ENCODE measurements at places on chromosomes 6 and 20.

DNA sequence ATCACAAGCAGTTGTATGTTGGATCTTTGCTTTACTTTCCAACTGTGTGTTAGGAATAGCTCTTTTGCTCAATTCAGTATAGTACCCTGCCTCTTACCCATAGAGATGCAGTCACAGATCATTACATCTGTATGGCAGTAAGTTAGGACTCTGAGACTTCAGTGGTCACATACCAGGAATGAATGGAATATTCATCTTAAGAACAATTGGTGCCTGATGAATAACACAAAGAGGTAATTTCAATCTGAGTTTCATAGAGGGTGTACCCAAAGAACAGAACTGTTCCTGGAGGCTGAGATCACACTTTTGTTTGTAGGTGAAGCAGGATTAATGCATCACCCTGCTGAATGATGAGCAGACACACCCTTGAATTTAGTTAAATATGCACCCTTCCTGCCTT is 28.7 kb upstream of the KIF13A start:
- no peak for DNase-seq

DNA sequence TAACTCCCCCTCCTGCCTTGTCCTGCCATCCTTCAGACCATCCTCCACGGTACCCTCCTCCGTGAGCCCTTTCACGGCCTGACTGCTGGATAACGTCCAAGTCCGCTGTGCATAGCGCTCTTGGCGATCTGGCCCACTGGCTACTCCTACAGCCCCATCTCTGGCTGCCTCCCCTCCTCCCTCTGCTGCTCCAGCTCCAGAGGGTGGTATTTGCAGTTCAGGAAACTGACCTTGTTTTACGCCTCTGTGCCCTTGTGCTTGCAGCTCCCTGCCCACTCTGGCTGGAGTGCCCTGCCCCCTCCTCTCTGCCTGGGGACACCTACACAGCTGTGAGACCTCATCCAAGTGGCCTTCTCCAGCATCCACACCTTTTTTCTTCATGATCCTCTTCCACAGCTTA is 6.5 kb upstream of the RREB1 start:
- no peak for DNase-seq

GRCh38 chr20:57118964-57119363 is 147.5 kb downstream of the BMP7 start:
- no peak for DNase-seq

DNA sequence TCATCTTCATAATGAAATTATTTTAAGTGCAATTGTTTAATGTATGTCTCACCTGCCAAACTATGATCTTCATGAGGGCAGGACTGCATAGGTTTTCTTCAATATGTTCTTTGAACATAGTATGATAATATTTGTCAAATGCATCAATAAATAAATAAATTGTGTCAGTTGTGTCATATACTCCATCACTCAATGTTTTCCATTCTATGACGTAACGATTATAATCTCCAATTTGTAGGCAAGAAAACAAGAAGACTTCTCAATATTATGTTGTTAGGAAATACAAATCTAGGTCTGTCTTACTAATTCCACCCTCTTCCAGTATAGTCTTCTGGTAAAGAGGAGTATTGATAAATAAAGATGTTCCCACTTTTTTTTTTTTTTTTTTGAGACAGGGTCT is 858.1 kb downstream of the MAFB start:
- no peak for DNase-seq

DNA sequence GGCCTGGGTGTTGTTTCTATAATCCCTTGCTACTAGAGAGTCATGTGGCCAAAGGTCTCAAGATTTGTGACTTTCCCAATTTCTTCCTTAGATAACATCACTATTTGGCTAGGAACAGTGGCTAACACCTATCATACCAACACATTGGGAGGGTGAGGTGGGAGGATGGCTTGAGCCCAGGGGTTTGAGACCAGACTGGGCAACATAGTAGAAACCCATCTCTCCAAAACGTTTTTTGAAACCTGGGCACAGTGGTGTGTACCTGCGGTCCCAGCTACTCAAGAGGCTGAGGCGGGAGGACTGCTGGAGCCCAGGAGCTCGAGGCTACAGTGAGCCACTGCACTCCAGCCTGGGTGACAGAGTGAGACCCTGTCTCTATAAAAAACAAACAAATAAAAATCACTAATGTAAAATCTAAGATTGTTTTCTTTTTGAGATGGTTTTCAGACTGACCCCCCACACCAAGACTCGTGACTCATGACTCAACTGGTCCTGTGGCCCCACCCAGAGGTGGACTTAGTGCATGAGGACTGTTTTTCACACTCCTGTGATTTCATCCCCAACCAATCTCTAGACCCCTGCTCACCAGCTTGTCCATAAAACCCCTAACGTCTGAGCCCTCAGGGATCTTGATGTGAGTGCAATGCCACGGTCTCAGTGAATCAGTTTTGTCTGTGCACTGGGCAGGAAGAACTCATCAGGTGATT is 48.3 kb upstream of the KIF16B start:
- no peak for DNase-seq

Measured in activated CD4-positive, alpha-beta T cell treated with anti-CD3 and anti-CD28 coated beads, Interleukin-2, amount 50 U/mL, for 16 hours (primary cell).